NCI-H69 (cell line): ENCODE measurements at places on chromosomes 11 and 22.
A peak's percentile ranks its signal among the peaks of the same experiment; 100 is the strongest.

- peak; percentile 71 for DNase-seq
Observed at GRCh38 chr22:43993072-43993760, 30.9 kb upstream of the PARVB start.

DNA sequence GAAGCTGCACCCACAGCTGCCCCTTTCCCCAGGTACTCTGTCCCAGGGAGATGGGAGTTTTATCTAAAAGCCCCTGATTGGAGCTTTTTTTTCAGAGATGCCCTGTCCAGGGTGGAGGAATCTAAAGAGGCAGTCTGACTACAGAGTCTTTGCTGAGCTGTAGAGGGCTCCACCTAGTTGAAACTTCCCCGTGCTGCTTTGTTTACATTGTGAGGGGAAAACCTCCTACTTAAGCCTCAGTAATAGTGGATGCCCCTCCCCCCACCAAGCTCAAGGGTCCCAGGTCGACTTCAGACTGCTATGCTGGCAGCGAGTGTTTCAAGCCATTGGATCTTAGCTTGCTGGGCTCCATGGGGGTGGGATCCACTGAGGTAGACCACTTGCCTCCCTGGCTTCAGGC, 470.1 kb upstream of the LARGE1 start:
- no peak for DNase-seq

DNA sequence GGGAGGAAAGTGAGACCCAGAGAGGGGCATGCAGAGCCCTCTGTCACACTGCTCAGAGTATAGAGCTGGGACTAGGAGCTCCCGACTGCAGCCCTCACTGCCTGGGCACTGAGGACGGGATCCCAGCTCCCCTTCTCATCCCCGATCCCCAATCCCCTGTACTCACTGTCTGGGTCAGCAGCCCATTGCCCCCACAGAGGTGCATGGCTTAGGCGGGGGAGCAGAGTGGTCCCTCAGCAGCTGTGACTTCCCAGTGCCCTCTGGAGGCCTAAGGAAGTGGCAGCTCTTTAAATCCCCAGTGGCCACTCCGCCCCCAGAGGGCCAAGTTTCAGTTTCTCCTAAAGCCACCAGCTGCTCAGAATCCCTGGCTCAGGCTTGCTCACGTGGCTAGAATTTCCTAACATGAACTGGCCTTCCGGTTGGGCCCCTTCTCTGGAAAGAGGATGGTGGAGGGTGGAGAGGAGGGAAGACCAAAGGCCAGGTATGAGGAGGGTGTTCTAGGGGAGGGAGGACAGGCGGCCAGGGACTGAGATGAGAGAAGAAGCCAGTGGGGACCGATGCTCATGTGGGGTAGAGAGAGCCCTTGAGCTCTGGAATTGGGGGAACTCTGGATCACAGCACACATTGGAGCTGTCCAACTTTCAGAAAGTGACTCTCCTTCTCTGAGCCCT, at the start of gene BATF2:
BATF2 (minus strand) TSS at position 262 of the 671 bp plus-strand sequence; CDS start at position 205, 57 bp downstream.
- DNase-seq, result peak; percentile 84

DNA sequence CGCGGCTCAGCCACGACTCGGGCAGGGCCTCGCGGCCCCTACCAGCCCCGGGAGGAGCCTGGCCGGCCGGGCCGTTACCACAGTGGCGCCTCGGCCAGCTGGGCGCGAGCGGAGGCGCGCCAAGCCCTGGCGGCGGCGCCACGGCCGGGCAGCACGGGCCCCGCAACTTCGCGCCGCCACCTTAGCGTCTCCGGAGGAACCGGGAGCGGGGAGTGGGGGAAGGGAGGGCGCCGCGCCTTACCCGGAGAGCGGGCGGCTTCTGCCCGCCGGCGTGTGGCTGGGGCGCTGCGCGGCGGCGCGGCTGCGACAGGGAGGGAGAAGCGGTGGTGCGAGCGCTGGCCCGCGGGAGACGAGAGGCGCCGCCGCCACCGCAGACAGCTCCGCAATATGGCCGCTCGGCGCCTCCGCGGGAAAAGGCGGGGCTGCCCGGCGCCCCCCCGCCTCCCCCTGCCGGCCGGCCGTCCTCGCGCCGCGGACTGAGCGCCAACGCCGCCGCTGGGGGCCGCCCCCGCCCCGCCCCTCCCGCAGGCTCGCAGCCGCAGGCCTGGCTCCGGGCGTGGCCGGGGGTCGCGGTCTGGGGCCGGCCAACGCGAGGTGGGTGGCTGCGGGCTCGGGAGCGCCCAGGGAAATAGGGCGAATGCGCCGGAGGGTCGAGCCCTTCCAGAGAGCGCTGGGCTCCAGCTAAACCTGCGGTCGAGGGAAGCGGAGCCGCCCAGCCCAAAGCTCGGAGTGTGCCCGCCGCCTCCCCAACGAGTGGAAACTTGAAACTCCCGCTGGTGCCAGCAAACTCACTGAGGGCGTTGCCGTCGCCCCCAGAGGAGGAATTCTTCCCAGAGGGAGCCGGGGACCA, at the start of gene RDX:
RDX (minus strand) TSS at position 389 of the 850 bp plus-strand sequence. CDS start 16,922 bp downstream, outside the sequence.
- DNase-seq, result peak; percentile 97

GRCh38 chr22:26170112-26170492, 840 bp downstream of the SEZ6L start:
- DNase-seq, result peak; percentile 69

DNA sequence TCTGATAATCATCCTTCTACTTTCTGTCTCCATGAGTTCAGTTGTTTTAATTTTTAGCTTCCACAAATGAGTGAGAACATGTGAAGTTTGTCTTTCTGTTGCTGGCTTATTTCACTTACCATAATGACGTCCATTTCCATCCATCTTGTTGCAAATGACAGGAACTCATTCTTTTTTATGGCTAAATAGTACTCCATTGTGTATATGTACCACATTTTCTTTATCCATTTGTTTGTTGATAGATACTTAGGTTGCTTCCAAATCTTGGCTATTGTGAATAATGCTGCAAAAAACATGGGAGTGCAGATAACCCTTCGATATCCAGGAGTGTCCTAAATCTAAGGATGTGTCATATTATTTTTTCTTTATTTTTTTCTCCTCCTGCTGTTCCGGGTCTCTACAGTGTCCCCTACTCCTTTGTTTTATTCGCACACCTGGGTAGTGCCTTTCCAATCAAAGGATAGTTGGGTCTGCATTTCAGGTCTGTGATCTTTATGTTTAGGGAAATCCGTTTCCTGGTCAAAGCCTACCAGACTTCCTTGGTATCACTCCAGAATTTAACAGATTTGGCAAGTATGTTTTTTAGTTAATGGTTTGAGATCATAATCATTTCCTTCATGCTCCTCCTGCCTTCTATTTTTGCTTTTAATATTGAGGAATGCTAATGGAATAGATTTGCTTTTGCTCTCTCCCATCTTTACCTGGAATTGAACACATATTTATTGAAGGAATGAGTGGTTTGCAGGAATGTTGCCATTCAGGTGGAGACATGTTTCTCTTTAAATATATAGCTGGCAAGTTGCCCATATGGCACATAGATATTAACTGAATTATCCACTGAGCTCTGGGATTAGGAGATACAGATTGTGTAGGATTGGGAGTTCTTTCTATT, 53.7 kb downstream of the ARHGEF12 start:
- peak; percentile 7 for DNase-seq

DNA sequence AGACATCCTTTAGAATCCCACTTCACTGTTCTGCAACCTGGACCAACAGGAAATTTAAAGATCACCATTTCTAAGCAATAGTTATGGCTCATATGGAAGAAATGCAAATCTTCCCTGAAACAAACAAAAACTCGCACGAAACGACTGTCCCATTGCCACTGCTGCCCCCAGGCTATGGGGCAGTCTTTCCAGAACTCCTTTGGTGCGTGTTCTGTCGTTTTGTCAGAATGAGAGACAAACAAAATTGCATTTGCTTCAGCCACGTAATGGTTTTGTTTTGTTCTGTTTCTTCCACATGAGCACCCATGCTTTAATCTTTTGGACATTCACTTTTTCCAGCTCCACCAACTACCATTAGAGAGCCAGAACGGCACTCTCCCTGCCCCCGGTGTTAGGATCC, 10.8 kb upstream of the FBLN1 start:
- no peak for DNase-seq

DNA sequence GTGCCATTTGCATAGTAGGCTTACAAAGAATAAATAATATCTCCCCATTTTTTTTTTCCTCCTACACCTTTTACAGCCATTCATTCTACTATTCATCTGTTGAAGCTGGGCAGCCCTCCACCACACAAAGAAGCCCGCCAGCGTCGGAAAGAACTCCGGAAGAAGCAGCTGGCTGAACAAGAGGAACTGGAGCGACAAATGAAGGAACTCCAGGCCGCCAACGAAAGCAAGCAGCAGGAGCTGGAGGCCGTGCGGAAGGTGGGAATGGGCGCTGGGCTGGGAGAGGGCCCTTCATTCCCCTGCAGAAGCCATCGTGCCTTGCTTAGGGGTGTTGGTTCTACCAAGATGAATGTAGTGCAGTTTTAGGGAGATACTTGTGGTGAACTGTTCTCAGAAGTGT, 68.6 kb downstream of the SWAP70 start:
- no peak for DNase-seq

GRCh38 chr11:12483604-12484003, 106.2 kb downstream of the PARVA start:
- DNase-seq, result no peak

DNA sequence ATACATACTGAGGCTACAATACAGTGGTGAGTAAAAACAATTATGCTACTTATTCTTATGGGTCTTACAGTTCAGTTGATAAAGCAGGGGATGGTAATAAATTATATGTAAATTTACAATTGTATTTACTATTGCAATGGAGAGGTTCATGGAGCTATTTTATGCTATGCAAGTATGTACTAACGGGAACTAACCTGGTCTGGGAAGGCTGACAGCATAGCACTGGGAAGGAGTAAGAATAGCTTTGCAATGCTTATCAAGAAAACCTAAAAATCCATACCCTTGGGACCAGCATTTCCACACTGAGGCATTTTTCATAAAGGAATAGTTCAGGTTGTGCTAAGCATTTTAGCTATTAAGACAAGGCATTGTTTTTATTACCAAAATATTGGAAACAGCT, 700.6 kb downstream of the NELL1 start:
- no peak for DNase-seq

DNA sequence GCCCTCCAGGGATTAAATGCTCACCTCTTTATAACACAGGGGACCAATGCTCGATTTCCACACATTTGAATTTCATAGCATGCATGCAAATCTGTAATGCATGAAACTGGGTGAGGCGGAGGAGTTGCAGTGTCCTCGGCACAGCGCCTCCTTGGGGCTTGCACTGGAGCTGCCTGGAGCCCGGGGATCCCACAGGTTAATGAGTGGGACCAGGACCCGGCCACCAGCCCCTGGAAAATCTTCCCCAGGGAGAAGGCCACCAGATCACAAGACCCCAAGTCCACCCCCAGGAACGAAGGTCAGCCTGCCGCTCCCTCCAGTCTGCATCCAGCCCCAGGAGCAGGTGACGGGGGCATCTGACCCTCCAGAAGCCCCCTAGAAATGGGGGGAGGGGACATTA, 119.1 kb downstream of the MN1 start:
- DNase-seq, result no peak

DNA sequence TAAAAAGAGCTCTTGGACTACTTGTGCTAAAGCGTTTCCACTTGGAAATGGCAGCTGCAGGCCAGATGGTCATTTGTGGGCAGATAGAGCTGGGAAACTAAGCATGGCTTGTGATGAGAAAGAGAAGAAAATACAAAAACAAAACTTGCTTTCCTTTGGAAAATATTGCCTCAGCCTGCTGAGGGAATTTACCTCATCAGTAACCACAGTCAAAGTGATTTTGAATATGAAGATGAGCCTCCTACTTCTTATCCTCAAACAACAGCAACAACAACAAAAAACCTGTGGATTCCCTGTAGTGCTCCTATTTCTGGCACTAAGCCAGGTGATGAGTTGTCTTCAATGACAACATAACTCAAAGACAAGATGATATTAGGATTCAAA, 62.7 kb upstream of the FIBIN start:
- DNase-seq, result no peak

DNA sequence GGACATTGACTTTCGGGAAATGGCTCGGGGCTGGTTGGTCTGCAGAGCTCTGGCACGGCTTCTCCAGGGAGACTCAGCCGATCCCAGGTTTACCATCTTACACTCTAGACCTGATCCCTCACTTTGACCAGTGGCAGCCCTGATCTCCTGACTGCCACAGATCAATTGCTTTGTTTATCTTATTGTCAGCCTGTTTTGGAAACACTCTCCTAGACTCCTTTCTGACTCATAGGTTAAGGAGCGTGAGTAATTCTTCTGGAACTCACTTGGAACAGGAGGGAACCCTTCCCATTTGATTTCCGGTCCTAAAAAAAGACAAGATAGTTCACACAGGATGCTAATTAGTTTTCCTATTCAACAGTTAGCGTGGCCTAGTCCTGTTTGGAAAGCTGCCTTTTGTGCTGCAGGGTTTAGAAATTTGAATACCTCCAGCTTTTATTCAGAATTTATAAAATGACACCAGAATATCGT, 16.0 kb upstream of the BMAL1 start:
- peak; percentile 43 for DNase-seq

DNA sequence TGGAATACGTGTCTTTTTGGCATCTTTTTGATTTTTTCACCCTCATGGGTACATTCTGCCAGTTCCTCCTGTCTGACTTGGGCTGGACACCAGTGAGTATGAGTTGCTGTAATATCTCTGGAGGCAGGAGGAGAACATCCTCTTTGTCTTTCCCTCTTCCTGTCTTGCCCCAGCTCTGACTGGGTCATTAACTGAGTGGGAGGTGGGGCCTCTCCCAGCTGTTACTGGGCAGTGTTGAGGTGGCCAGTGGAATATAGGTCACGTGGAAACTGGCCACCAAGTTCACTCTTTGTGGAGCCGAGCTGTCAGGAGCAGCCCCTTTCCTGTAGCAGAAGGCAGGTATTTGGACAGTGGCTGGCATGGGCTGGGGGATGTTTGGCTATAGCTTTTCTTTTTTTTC, 2.2 kb downstream of the GLB1L2 start:
- DNase-seq, result peak; percentile 19

DNA sequence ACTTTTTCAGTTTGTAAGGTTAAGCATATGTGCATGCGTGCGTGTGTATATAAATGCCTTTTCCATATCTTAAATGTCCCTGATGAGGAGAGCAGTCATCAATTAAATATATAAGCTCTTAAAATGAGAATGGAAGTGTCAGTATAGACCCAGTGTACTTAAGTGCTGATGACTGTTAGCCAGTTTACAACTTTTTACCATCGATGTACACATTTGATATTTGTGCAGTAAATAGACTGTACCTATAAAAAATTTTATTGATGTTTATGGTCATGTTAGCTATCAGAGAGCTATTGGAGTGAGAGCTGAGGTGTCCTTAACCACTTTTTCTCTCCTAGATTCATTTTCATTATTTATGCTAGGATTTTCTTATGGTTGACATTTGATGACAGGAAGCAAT, 45.4 kb downstream of the TRAF6 start:
- DNase-seq, result no peak

GRCh38 chr11:133506023-133506422, 26.3 kb downstream of the OPCML start:
- no peak for DNase-seq

- no peak for DNase-seq
Observed at GRCh38 chr11:84243629-84244263, 957.6 kb upstream of the CCDC90B start.

- no peak for DNase-seq
Observed at GRCh38 chr11:26909515-26909914, 84.4 kb upstream of the FIBIN start.
